ENCODE measurements at places on chromosomes 7 and 10.
A peak's percentile ranks its signal among the peaks of the same experiment; 100 is the strongest.

DNA sequence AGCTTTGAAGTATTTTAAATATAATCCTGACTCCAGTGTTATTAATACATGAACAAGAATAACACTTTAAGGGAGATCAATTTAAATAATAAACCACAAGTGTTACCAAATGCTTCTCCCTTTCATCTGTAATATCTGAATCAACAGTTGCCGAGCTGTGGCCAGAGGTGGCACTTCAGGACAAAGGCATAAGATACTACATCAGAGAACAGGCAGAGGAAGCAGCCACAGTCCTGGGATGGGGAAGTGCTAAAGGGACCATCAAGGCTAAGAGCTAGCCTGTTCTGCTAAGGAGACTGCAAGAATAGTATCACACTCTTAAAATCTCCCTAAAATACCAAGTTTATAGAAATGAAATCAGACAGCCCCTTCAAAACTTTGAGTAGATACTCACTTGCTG lies 378.2 kb upstream of the PRKCQ start:
- no peak for DNase-seq

- DNase-seq = peak; percentile 78
Measured at GRCh38 chr7:18570890-18571478, 75.4 kb downstream of the HDAC9 start.

DNA sequence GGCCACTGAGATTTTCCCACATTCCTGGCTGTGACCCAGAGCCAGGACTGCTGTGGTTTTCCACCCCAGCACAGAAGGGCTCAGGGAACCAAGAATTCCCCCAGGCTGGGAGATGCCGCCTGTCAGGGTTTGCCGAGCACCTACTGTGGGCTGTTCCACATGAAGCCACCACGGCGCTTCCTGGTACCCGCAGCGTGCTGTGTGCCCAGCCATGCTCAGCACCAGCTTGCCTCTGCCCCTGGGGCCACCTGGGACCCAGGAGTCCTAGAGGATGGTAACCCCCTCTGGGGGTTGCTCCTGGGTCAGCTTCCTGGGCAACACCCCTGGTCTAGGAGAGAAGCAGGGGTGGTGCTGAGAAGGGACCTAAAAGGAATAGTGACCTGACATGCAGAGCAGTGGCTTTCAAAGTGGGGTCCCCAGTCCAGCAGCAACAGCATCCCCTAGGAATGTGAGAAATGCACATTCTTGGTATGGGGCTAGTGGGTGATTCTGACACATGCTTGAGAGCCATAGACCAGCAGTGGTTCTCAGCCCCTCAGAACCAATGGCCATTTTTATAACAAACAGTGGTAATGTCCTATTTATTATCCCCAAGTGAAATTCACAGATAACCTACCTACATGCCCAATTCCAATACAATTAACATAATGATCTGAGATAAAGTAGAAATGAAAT lies 53.4 kb downstream of the TSPAN15 start:
- no peak for DNase-seq

DNA sequence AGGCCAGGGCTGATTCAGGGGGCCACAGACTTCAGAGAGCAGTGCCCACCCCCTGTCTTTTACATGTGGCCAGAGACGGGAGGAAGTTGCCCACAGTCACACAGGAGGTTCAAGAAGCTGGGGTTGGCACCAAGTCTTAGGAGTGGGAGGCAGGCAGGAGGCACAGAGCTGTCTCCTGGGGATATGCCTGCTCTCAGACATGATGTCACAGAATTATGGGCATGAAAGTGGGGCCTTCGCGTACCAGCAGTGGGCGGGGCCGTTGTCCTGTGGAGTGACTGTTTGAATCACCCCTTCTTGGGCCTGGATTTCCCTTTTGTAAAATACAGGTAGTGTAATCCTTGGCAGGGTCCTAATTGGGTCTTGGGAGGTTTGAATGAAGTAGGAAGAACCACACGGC lies 81.2 kb upstream of the PPIF start:
- DNase-seq = no peak

GRCh38 chr7:49848211-49848841 lies 74.9 kb downstream of the VWC2 start:
- DNase-seq = no peak

GRCh38 chr10:90373911-90374310 lies 483.9 kb downstream of the HTR7 start:
- no peak for DNase-seq

- DNase-seq = no peak
Measured at GRCh38 chr7:100363098-100363497, 5.2 kb downstream of the PILRB start.

- DNase-seq = no peak
Measured at GRCh38 chr10:61313460-61313859, 139.7 kb downstream of the TMEM26 start.

DNA sequence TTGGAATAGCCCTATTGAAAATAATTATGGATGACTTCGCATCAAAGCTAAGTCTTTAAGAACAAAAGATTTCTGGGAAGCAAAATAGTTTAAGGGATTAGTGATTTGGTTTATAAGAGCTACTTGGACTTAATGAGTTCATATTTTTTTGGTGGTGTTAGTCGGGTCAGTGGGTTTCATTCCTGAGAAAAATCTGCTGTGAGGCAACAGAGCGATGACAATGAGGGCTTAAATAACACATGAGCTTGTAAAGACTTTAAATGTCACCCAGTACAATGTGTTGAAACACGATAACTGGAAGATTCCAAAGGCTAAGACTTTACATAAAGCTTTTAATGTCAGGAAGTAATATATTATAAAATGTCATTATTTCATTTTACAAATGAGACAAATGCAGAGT lies 178.8 kb downstream of the ARL4A start:
- no peak for DNase-seq

GRCh38 chr10:36425131-36425797 lies 700.1 kb upstream of the ANKRD30A start:
- no peak for DNase-seq

DNA sequence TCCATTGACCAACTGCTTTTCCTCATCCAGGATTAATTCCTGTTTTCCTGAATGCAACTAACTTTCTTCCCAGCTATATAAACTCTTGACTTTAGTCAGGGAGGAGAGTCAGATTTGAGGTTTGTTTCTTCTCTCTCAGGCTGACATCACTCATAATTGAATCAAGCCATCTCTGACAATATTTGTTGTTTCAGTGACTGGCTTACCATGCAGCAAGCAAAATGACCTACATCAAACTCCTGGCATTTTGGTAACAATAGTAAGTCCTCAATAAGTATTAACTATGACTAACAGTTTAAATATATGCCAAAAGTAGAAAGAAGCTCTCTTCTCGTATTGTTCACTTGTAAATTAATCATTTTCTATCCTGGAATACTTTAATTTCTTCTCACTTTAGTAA lies 625.7 kb upstream of the KCND2 start:
- no peak for DNase-seq

- no peak for DNase-seq
Measured at GRCh38 chr10:122342293-122343134, 32.0 kb upstream of the PLEKHA1 start.

GRCh38 chr10:115827231-115828009 lies 445.6 kb downstream of the GFRA1 start:
- DNase-seq = no peak

GRCh38 chr10:18400906-18401245 lies 250.5 kb downstream of the NSUN6 start:
- DNase-seq = no peak

- DNase-seq = no peak
Measured at GRCh38 chr10:122208571-122209430, 62.3 kb upstream of the BTBD16 start.

DNA sequence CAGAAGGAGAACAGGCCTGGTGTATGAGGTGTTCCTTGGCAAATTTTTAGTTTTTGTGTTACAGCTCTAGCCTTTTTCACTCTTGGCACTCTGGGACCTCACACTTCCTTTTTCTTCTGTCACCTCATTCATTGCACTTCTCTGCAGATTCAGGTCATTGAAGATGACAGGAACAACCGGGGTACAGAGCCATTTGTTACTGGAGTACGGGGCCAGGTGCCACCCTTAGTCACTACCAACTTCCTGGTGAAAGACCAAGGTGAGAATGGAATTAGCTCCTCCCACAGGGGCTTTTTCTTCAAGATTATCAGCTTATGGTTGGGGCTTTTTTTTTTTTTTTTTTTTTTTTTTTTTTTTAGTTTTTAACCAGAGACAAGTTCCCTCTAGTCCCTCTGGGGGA lies 18.5 kb upstream of the CHCHD1 start:
- no peak for DNase-seq

GRCh38 chr10:117568334-117568733 lies 25.8 kb downstream of the EMX2 start:
- DNase-seq = no peak

GRCh38 chr7:141402277-141402996 lies 148.8 kb upstream of the AGK start:
- no peak for DNase-seq

GRCh38 chr10:3068201-3068967 lies 1.0 kb downstream of the PFKP start:
- DNase-seq = peak; percentile 30

DNA sequence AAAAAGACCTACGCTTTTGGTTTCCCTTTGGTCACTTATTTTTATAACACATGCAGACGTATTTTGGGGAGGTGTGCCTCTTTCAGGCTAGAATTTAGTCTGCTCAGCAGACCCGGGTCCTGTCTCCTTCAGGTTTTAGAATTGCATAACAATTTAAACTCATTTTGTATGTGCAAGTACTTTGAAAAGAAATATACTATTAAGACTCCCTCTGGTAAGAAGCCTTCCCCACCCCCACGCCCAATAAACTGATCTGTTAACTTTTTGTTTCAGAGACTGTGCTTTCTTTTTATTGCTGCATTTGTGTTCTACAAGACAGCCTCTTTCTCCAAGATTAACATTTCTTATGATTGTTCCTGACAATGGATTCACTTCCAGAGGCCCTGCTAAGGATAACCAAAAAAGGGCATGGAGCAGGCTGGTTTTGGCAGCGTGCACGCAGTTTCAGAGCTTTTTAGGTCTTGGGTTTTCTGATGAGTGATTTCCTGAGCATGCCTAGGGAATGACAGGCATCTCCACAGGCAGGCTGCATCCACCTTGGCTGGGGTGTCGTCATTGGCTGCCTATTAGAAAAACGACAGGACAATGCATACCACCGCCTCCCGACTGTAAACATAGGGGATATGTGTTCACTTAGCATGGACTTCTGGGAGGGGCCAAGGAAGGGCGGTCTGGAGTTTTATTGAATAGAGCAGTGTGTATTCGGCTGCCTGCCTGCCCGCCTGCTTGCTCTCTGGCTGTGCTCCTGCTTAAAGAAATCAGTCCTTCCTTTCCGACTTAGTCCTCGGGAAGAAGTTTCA lies at the start of gene CALD1:
TSS of gene CALD1 (plus strand) at position 694 of the 800 bp plus-strand sequence. CDS start 88,100 bp downstream, outside the sequence.
- no peak for DNase-seq

DNA sequence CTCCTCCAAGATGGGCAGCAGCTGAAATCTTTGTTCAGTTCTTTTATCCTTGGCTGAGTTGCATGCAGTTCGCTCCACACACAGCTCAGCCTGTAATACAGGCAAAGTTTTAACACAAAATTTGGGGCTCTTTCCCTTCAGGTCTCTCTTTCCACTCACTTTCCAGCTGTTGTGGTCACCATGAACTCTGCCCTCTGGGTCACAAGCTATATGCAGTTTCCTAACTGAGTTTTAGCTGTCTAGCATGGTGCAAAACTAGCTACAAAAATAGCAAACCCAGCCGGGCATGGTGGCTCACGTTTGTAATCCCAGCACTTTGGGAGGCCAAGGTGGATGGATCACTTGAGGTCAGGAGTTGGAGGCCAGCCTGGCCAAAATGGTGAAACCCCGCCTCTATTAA lies 53.2 kb downstream of the ABI1 start:
- no peak for DNase-seq

DNA sequence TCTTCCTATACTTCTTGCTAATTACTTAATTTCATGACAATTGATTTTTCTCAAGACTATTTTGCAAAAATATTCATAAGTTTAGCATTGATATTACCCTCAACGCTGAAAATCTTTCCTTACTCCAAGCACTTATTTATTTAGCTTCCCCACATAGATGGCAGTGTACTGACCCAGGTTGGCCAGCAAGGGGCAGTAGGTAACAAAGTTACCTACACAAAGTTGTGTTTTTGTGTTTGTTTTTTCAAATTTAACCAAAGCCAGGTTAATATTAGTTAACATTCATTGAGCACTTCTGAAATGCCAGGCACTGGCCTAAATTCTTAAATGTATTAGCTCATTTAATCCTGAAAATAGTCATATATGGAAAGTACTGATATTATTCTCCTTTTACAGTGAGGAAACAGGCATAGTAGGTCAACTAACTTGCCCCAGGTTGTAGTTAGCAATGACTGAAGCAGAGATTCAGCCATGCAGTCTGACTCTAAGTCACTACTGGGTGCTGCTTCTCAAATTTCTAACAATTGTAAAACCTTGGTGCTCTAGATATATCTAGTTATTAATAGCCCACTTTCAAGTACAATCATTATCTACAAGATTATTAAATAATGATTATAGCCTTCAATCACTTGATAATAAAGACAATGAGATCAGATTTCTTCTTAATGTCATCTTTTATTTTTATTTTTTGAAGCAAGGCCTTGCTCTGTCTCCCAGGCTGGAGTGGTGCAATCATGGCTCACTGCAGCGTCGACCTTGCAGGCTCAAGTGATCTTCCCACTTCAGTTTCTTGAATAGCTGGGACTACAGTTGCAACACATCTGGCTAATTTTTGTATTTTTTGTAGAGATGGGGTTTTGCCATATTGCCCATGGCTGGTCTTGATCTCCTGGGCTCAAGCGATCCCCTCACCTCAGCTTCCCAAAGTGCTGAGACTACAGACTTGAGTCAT lies 5.8 kb upstream of the GGCT start:
- peak; percentile 28 for DNase-seq

GRCh38 chr10:70756700-70757360 lies 28.3 kb downstream of the TBATA start:
- DNase-seq = no peak

- no peak for DNase-seq
Measured at GRCh38 chr7:132256721-132257212, 319.5 kb downstream of the PLXNA4 start.

GRCh38 chr7:41709621-41710020 lies 6.7 kb upstream of the INHBA start:
- no peak for DNase-seq

DNA sequence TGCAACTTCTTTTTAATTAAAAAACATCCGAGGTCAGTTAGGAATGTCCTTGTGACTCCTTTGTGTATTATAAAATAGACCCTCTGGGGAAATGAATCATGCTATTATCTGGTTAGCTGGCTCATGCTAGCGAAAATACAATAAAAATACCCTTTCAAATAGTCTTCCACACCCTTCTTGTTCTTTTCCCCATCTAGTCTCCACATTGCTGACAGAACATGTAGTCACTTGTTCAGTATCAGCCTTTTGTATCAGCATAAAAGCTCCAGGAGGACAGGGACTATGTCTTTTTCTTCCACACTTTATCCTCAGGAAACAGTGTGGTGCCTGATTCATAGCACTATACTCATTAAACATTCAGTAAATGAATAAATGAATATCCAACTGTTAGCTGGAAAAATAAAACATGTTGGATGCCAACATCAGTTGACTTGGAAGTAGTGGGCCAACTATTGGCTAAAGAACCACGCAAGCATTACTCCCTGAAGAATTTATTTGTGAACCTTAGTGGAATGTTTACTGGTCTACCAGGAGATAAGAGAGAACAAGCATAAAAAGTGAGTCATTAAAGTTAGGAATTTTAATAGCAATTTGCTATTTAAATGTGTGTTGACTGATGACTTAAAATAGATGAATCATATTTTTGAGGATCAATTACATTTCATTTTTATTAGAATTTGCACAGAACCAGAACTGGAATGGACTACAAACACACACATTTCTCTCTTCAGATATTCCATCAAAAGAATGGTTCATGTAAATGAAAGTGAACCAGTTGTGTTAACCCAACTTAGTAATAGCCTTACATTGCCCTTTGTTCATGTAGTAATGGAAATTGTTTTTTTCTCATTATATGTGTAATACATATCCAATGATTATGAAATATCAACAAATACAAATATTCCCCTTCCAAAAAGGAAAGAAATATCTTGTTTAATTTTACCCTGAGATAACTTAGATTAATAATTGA lies 129.6 kb downstream of the DKK1 start:
- DNase-seq = no peak
